ENCODE measurements at places on chromosomes 3 and 15. TPM values are rescaled to one million over a fixed set of nuclear protein-coding genes. Genes with fewer than 3 reads are reported as not detected.

- DNase-seq = no peak
These were observed 9.6 kb upstream of the PSMD2 start for GRCh38 chr3:184289426-184289938.

- DNase-seq = no peak
These were observed 147.3 kb upstream of the TLE3 start for GRCh38 chr15:70244978-70245542.

Gene LMOD3
- 0.06 TPM for polyA plus RNA-seq

Gene ST6GAL1
- polyA plus RNA-seq = 74.5 TPM

DNA sequence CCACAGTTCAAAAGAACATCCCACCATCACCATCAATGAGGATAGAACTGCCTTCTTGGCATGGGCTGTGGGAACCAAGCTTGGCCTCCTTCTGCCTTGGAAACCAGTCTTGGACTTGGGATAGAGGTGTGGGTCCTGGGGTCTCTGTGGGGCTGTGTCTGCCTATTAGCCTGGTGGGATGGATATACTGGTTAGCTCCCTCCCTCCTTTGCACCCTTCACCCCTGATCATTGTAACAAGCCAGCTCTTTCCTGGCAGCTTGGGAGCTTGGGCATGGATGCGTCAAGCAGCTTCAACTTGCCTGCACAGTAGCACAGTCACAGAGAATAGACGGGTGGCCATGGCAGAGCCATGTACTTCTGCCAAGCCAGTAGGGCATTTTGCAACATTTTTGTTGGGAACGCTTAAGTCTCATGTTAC, 65.2 kb downstream of the SMAD6 start:
- DNase-seq = no peak

Gene ATP13A4
- 1.1 TPM for polyA plus RNA-seq

DNA sequence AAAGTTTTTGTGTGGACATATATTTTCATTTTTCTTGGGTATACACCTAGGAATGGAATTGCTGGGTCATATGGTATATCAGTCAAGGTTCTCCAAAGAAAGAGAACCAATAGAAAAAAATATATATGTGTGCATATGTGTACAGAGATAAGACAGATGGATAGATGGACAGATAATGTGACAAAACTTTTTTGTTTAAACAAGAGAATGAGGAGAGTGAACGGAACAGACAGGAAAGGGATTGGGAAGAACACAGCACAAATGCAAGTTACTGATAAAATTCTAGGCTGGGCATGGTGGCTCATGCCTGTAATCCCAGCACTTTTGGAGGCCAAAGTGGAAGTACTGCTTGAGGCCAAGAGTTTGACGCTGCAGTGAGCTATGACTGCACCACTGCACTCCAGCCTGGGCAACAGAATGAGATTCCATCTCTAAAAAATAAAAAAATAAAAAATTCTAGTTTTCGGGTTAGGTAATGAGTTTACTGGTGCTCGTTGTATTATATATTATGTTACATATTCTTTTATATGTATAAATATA, 50.0 kb downstream of the HSPBAP1 start:
- DNase-seq = no peak

Gene MESP2
- 0.18 TPM for polyA plus RNA-seq

Gene GP9
- 1.00 TPM for polyA plus RNA-seq

DNA sequence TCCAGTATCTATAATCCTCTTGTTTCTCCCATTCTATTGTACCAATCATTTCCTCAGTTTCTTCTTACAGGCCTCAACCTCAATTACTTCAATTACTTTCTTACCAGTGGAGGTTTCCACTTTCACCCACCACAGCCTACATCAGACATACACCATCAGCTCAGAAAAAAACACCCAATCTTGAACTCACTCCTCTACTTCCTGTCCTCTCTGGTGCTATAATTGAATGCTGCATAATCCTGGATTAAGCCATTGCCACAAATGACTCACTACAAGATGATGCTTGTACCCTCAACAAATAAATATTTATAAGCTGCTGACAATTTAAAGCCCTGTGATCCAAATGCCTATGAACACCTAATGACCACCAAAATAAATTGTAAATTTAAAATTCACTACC, 18.5 kb downstream of the RYK start:
- no peak for DNase-seq

GRCh38 chr3:94172695-94173310, 109.9 kb downstream of the NSUN3 start:
- DNase-seq = no peak

Gene MESD
- polyA plus RNA-seq = 42.2 TPM

DNA sequence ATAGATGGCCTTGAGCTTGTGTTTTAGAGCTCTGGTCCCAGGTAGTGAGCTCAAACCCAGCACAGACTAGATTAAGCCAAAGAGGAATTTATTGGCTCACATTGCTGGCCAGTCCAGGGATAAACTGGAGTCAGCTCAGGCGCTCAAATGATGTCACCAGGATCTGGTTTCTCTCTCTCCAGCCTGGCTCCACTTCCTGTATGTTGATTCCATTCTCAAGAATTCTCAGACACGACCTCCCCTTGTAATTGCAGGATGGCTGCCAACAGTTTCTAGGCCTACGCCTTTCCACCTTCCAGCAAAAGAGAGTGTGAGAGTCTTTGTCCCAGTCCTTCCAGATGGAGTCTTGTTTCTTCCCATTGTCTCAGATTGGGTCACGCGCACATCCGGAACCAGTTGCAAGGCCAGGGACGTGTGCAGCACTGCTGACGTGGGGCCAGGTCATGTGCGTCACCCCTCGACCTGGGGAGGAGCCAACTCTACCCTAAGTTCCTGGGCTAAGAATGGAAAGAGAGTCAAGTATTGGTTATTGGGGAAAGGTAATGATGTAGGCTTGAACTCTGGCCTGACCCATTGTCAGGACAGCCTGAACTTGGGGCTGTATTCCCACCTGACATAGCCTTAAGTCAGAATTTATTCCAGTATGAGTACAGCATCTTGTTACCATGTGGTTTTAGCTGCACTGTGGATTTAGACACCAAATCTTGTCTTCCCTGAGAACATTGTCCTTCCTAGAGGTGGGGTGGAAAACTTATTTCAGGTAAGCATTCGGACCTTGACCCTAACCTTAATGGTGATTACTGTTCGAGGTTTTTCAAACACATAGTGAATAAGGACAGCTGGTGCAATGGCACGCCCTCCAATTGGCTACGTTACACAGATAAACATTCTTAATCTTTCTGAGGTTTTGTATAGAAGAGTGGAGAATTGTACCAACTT, 31.6 kb downstream of the CACNA1D start:
- no peak for DNase-seq

GRCh38 chr3:50365080-50365841, 5.9 kb upstream of the TMEM115 start:
- no peak for DNase-seq

DNA sequence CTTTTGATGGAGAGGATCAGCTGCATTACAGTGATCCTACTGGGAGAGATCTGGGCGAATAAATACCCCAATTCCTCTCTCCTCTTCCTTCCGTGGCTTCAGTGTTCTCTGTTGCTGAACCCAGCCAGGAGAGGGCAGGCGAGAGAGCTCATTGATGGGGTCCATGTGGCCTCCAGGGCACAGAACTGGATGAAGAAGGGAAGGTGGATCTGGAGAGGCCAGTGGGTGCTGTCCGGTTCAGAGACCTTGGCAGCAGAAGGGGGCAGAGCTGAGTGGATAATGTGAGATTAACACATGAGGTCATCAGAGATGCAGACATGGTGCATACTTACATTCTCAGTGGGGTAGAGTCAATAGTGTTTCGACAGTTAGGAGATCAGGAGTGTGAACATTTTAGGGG, 193.6 kb downstream of the CLSTN2 start:
- no peak for DNase-seq

- DNase-seq = no peak
These were observed 302.5 kb upstream of the PROK2 start for GRCh38 chr3:72087420-72087819.

Gene FOXL2NB
- 0.09 TPM for polyA plus RNA-seq

DNA sequence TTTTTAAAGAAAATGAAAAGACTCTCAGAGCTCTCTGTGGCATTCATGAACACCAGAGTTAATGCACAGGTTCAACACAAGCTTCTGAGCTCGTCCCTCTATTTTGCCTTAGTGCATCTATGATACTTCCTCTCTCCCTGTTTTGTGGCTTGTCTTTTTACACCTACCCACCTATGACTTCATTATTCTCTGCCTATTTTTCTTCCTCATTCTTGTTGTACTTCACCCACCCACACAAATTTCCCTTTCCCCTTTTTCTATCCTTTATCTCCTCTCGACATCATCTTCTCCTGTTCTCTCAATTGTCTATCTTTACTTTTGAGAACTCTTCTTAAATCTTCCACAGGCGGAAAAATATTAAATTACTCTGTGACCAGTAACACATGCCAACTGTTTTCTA, 48.6 kb downstream of the OR5H15 start:
- DNase-seq = no peak

Gene TMPRSS7
- 0.05 TPM for polyA plus RNA-seq

- DNase-seq = no peak
These were observed 117.7 kb downstream of the FOXB1 start for GRCh38 chr15:60121845-60122244.

Gene SLC38A3
- polyA plus RNA-seq = 6.0 TPM

Gene PAK6
- 6.3 TPM for polyA plus RNA-seq

Gene ABHD17C
- polyA plus RNA-seq = 37.0 TPM

DNA sequence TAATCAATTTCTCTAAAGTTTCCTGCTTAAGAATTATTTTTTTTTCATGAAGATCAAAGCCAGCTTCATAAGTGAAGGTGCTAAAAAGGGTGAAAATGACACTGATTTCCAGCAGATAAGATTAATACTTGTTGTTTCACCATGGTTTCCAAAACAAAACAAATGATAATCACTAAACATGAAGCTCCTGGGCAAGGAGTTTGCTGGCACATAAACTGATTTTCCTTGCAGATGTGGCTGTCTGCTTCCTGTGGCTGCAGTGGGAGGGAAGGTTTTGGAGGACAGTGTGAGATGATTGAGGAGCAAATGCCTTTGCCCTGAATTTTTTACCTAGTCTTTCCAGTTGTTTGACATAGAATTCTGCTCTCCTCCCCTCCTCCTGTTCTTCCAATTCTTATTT, 228.8 kb downstream of the DIPK2A start:
- DNase-seq = no peak

- DNase-seq = no peak
These were observed 9.7 kb downstream of the SLTM start for GRCh38 chr15:58923696-58924300.

Gene IRAK2
- 0.91 TPM for polyA plus RNA-seq

Gene ANKDD1A
- polyA plus RNA-seq = 4.8 TPM

All from right renal pelvis (tissue), 4 donors.